Chondrocyte (in vitro differentiated cells): ENCODE measurements at places on chromosomes 6 and 20. TPM values are rescaled to one million over a fixed set of nuclear protein-coding genes. Genes with fewer than 3 reads are reported as not detected.

The VWA7 gene
- total RNA-seq, result 0.15 to 0.62 TPM (median 0.17 TPM) in 3 replicates

The PAX1 gene
- total RNA-seq, result not detected in 3 replicates

The ZSCAN16 gene
- 2.5 to 3.0 TPM (median 3.0 TPM) in 3 replicates for total RNA-seq

The MOG gene
- total RNA-seq, result 0.82 TPM in 1 of 3 replicates, not detected in the others

The MAP7 gene
- 0.17 to 1.1 TPM (median 0.77 TPM) in 3 replicates for total RNA-seq
